ENCODE measurements at places on chromosomes 3 and 15. TPM values are rescaled to one million over a fixed set of nuclear protein-coding genes. Genes with fewer than 3 reads are reported as not detected.

DNA sequence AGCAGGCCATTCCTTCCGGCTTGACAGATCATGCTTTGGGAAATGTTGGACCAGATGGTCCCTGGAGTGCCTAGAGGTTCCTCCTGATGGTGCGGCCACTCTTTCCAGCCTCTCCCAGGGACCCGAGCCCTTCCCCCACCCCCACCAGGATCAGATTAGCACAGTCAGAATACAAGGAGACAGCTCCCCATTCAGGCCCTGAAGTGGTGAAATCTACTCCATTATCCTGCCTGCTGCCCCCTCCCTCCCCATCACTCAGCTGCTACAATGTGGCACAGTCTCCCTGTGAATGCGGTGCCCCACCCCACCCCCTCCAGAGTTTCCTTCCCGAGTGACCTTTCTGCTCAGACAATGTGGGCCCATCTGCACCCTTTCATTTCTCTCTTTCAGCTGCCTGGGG, 29.4 kb downstream of the RNU5B-1 start:
- H3K27me3 ChIP-seq = no peaks in the 10 kb centered on the region
- H3K27ac ChIP-seq = no peak overlapping the region

- no peaks in the 10 kb centered on the region for H3K27me3 ChIP-seq
- no peak overlapping the region for H3K27ac ChIP-seq
- no peak overlapping the region for H3K4me3 ChIP-seq
Observed at GRCh38 chr3:133991637-133992036, 38.1 kb downstream of the SLCO2A1 start.

SLC35G2 gene
- total RNA-seq = 7.3 TPM

GRCh38 chr3:60240492-60240891, 1010.8 kb downstream of the FHIT start:
- H3K4me1 ChIP-seq = no peaks in the 10 kb centered on the region
- no peak overlapping the region for H3K27ac ChIP-seq
- no peak overlapping the region for H3K4me3 ChIP-seq
- DNase-seq = no peak
- H3K27me3 ChIP-seq = no peaks in the 10 kb centered on the region

DNA sequence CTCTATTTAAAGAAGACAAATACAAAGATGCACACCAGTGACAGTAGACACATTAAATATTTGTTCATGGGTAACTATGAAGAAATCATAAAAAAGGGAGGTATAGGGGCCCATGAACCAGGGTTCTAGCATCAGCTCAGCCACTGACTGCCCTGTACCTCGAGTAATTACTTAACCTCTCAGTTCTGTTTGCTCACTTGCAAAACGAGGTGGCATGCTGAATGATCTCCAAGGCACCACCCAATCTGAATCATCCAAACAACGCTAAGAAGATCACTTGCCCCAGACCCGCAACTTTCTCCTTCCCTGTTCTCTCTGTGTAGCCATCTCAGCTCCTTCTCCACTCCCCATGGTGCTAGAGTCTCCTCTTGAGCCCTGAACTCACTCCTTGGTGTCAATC, 374.7 kb downstream of the VPS13C start:
- no peak for DNase-seq
- H3K27ac ChIP-seq = no peak overlapping the region
- no peaks in the 10 kb centered on the region for H3K36me3 ChIP-seq
- H3K4me1 ChIP-seq = peaks cover 7% of the 10 kb centered on the region

Data from body of pancreas (tissue), 4 donors.